ENCODE measurements at places on chromosomes 7 and 10. TPM values are rescaled to one million over a fixed set of nuclear protein-coding genes. Genes with fewer than 3 reads are reported as not detected.

DNA sequence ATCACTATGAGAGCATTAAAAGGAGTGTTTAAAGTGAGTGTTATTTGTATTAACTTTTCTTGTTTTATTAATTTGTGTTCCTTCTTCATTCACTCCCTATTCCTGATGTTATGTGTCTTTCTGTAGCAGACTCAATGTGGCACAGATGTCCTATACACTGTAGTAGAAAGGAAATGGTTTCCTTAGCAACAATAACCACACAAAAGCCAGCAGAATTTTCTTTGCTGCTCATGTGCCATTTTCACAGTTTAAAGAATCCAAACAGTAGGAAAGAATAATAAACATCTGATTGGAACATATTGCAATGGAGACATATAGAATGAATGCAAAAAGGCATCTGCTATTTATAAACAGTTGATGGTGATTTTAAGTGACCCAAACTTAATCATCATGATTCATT, 763.6 kb downstream of the PHTF2 start:
- DNase-seq = no peak

- DNase-seq = peak; percentile 87
Observed at GRCh38 chr10:73887294-73888039, 13.1 kb upstream of the CAMK2G start.

TLX1 gene
- total RNA-seq = not detected

GRCh38 chr10:113477451-113477850, 75.4 kb upstream of the HABP2 start:
- DNase-seq = no peak

GRCh38 chr10:31100115-31100601, 68.5 kb upstream of the ZNF438 start:
- no peak for DNase-seq

DNA sequence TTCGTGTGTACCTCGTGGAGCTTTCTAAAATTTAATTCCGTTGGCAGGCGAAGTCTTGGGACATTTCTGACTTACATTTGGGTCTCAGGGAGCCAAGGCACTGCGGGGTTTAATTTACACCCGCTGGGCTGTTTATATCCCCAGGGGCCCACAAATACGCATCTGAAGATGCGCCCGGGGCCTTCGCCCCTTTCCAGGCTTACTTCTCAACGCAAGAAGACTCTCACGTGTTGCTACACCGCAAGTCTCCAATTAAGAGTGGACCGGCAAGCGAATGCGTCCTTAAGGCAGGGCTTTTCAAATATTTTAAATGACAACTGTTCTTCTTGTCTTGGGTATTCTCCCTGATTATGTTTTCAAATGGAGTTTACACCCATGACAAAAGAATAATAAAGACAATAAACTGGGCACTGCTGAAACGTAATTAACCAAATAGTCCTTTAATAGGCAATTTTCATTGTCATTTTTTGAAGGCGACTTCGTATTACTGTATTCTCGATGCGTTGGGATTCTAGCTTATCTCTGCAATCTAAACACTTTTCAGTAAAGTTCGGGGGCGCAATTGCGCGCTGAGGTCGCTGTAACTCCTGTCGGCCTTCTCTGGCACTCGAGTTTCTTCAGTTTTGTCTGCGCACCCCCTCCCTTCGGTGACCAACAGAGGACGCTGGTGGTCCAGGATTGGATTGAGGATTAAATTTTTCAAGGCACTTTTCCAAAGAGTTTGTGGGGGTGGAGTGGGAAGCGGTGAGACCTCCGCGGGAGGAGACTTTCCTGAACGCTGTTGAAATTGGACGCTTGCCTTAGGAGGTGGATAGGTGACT, 837 bp upstream of the IGFBP3 start:
- DNase-seq = no peak

CHRM2 gene
- not detected for total RNA-seq

Measured in omental fat pad (tissue), 4 donors.